Activated T-cell treated with anti-CD3 and anti-CD28 coated beads, Interleukin-2, amount 50 U/mL, for 48 hours (primary cell): ENCODE measurements at places on chromosomes 5 and 9.

- no peak for DNase-seq
These were observed 45.7 kb downstream of the STOM start for GRCh38 chr9:121324316-121324715.

GRCh38 chr5:67149951-67150523 is 46.6 kb downstream of the CD180 start:
- no peak for DNase-seq

DNA sequence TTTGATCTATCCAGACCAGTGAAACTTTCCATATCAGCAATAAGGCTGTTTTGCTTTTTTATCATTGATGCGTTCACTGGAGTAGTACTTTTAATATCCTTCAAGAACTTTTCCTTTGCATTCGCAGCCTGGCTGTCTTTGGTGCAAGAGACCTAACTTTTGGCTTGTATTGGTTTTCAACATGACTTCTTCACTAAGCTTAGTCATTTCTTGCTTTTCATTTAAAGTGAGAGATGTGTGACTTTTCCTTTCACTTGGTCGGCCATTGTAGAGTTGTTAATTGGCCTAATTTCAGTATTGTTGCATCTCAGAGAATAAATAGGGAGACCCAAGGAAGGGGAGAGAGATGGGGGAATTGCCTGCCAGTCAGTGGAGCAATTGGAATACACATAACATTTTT is 26.4 kb upstream of the CMYA5 start:
- DNase-seq, result no peak

- DNase-seq, result no peak
These were observed 211.7 kb upstream of the MVB12B start for GRCh38 chr9:126114850-126115460.

DNA sequence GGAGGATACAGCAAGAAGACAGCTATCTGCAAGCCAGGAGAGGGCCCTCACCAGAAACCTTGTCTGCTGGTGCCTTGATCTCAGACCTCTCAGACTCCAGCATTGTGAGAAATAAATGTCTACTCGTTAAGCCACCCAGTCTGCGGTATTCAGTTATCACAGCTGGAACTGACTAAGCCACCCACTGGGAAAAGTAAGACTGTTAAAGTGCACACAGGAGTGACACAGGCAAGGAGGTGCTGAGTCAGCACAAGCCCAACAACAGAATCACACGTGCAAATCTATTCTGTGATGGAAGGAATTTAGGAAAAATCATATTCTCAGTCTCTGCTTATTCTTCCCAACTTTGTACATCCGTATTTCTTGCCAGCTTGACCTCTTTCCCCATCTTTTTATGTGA is 200.0 kb downstream of the NR2F1-AS1 start:
- DNase-seq, result no peak

DNA sequence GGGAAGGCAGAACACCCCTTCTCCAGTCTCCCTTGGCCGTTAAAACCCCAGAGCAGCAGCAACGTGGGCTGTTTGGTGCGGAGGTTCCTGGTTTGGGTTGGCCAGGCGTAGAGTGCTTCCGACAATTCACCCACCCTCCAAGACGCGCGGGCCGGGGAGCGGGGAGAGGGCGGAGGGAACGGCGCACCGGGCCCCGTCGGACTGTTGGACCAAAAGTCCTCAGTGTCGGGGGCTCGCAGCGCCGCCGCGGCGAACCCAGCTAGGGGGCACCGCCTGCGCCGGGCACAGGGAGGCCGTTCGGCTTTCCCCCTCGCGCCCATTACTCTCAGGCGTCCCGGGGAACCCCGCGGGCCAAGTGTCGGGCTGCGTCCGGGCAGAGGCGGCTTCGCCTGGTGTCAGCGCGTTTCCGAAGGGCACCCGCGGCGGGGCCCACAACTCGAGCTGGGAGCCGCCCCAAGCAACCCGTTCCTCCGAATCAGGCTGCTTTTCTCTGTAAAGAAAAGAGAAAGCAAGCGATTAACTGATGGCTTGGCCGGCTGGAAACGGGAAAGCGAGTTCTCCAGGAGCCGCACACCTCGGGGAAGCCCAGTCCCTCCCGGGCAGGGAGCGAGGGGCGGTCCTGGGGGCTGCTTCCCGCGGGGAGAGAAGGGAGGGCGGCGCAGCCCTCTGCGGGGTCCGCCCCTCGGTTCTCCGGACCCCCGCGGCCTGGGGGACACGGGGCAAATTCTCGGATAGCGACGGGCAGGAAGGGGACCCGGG is 145.5 kb downstream of the ERCC6L2 start:
- DNase-seq, result peak; percentile 76

GRCh38 chr9:2419347-2419746 is 202.2 kb upstream of the VLDLR start:
- no peak for DNase-seq

DNA sequence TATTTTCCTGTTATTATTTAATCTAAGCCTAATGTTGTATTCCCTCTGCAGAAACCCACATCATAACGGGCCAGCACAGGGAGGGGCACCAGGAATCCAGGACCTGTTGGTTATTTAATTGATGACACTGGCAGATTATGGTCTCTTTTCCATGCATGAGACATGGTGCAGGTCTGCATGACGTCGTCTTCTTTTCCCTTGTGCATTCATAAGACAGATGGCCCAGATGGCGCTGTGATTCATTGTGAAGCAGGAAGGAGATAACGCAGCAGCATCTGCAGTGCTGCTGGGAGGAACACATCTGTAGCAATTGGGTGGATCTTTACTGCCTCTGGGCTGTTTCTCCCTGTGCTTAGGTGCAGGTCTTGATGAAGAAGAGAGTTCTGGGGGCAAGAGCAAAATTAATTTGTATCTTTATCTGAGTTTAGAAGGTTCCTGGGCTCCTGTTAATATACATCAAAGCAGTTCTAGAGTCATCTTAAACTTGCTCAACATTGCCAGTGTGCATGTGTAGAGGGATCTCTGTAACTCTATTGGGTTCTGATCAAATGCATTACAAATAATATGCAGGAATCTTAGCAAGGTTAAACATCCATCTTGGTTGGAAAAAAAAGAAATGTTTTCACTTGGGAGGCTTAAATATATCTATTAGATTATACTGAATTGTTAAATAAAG is 176.1 kb downstream of the PCSK1 start:
- no peak for DNase-seq

GRCh38 chr9:83633676-83634075 is 10.7 kb downstream of the IDNK start:
- no peak for DNase-seq

- no peak for DNase-seq
These were observed 37.7 kb downstream of the ASS1 start for GRCh38 chr9:130482463-130482862.

DNA sequence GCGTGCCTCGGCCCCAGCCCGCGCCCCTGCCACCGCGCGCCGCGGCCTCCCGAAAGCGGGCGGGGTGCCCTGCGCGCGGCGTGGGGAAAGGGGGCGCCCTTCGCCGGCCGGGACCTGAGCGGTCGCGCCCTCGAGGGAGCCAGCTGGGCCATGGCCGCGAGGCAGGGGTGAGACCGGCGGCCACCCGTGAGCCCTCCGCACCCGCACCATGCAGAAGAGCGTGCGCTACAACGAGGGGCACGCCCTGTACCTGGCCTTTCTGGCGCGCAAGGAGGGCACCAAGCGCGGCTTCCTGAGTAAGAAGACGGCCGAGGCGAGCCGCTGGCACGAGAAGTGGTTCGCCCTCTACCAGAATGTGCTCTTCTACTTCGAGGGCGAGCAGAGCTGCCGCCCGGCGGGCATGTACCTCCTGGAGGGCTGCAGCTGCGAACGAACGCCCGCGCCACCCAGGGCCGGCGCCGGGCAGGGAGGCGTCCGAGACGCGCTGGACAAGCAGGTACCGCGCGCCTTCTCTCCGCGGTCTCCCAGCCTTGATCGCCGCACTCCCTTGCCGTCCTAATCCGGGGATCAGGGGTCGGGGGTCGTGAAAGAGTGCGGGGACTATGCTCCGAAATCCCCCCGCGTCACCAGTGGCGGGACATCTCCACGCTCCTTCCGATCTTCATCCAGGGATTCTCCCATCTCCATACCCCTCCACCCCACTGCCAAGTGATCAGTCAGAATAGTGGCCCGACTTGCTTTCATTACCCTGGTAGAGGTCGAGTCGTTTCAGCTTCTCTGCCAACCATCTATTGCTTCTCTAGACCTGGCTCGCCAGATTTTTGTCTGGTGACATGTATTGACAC is 590 bp downstream of the RASGRF2 start:
- DNase-seq, result peak; percentile 70

GRCh38 chr5:78016863-78017529 is 240.9 kb upstream of the TBCA start:
- no peak for DNase-seq

GRCh38 chr5:137856201-137856600 is 11.5 kb upstream of the MYOT start:
- DNase-seq, result no peak

- DNase-seq, result no peak
These were observed 124.8 kb downstream of the STK32A start for GRCh38 chr5:147359581-147359980.

DNA sequence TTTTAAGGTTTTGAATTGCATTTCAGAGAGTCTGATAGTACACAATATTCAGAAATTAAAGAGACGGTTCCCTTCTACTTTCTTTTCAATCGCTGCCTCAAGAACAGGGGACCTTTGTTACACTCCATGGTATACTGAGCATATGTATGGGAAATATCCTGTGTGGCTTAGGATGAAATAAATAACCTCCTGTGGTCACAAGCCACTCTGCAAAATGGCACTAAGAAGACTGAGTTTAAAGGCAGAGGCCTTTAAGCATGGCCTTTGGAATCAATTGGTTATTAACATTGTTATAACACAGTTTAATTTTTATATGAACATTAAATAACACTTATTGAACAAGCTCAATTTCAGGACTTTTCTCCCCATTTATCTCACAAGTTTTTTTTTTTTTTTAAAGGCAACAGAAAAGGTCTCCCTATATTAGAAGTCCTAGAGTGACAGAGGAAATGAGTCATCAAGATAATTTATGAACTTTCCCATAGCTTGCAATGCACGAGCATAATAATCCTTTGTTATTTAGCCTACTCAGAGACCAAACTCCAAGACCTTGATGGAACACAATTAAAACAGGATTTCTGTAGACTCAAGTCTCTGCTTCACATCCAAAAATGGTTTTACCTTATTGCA is 341.9 kb downstream of the TMEM167A start:
- no peak for DNase-seq

DNA sequence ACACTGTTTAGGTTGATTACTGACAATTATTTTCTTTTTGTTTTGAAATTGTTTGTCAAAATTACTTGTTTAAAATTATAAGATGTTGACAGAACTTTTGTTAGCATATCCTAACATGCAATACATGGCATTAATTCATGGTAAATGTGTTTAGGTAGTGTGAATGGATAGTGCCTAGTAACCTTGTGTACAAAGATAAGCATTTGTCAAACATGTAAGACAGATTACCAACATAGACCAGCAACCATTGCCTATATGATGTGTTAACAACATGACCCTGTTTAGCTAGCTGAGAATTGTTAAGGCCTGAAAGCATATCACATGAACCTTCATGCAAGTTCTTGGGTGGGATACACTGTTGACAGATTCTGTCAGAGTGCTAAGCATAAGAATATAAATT is 13.4 kb downstream of the MAN2A1 start:
- no peak for DNase-seq

DNA sequence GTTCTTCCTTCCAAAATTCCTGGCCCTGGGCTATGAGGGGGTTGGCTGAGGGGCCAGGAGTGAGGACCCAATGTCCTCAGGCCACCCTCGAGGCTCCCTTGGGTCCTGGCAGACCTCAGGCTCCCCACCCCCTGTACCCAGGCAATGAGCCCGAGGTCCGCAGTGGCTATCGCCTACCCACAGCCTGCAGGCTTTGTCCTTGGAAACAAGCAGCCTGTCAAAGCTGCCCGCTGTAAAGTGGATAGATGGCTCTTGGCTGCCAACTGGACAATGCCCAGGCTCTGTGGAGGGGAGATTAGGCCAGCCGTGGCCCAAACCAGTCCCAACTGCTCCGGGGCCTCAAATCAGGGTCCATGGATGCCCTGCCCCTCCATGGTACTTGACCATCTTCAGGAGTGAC is 2.2 kb upstream of the ADGRD2 start:
- no peak for DNase-seq

- DNase-seq, result no peak
These were observed 373.6 kb downstream of the ADGRV1 start for GRCh38 chr5:90932052-90932699.

DNA sequence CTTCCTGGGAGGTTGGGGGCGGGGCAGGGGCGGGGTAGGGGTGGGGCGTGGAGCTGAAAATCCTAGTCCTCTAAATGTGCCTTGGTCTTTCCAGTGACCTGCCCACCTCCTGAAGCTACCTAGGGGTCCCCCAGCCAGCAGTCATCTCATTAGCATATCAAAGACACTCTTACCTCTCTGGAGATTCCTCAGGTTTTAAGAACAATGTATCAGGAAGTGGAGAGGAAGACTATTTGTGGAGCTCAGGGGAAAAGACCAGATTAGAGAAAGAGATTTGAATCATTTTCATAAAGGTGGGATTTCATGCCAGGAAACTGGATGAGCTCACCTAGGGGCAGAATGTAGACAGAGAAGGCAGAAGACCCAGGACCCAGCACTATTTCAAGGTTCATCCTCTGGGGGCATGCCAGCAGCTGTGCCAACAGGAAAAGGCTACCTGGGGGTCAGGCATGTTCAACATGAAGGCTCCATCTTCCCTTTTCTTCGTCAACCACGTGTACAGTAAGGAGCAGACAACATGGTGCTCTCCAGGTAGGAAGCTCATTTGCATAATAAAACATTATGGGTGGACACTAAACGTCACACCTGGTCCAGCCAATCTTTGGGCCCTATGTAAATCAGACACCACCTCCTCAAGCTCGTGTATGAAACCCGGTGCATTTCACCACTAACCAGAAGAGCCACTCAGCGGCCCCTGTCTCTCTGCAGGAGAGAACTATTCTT is 6.9 kb downstream of the GMCL2 start:
- DNase-seq, result no peak

DNA sequence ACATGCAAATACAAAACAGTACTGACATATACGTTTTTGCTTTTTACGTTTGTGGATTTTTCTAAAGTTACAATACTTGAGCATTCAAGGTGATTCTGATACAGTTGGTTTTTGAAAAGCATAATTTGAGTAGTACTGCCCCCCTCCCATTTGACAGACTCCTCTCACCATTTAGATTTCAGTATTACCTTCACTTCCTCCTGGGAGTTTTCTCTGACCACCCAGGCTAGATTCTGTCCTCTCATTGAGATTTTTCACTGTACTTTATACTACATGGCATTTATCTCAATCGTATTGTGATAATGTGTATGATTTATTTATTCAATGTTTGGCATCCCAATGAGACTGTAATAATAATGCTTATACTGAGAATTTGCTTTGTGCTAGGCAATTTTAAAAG is 32.8 kb upstream of the SMAD5 start:
- DNase-seq, result no peak

DNA sequence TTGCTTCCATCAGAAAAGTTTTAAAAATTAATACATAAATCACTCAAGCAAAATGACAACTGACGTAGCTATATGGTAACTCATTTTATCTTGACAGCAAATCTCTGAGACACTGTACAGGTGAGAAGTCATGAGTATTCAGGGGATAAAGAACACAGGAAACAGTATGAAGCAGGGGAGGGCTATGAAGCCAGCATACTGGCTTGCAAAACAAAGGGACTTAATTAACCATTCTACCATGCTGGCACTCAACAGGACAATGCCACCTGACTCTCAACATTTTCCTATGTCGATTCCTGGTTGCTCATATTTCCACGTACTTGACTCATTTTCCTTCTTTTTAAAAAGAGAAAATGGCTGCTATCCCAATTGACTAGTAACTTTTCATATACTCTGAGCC is 151.4 kb upstream of the RETREG1 start:
- DNase-seq, result no peak
